ENCODE measurements at places on chromosomes 3 and 15.
A peak's percentile ranks its signal among the peaks of the same experiment; 100 is the strongest.

DNA sequence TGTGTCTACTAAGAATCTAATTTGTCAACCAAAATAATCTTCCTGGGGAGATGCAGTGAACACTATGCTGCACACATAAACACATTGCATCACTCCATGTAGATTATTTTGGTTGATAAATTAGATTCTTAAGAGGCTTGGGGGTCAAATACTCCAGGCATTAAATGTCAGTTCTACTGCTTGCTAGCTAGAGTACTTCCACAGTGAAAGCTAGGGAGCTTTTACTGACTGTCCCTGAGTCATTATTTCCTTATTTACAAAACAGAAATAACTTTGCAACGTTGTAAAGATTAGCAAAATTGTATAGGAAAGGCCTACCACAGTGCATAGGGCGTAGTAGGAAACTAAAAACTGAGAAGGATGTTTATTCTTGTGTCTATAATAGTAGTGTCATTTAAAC lies 12.9 kb upstream of the TMC3 start:
- no peak for DNase-seq
- no peak overlapping the region for H3K27ac ChIP-seq
- no peaks in the 10 kb centered on the region for H3K36me3 ChIP-seq
- no peaks in the 10 kb centered on the region for H3K27me3 ChIP-seq
- H3K4me3 ChIP-seq, result no peak overlapping the region
- H3K4me1 ChIP-seq, result no peaks in the 10 kb centered on the region

DNA sequence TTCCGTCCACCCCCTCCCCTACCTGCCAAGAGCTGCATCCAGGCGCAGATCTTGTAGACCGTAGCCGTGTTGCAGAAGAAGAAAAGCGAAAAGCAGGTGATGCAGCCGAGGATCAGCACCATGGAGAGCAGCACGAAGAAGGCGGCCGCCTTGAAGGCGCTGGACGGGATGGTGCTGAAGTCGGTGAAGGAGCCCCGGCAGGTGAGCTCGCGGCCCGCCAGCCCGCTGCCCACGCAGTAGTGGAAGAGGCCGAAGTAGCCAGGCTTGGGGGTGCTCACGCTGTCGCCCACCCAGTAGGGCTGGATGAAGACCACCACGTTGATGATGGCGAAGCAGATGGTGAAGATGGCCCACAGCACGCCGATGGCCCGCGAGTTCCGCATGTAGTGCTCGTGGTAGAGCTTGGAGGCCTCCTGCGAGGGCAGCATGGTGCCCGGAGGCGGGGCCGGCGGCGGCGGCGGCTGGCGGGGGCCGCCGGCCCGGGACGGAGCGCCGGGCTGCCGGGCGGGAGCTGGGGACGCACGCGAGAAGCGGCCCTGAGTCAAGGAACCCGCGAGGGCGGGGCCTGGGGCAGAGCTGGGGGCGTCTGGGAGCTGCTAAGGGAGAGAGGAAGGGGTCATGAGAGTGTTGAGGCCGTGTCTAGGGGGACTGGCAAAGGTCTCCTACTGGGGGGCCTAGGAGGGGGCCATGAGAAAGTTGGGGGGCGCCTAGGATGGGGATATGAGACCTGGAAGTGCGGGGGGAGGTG lies 1.2 kb downstream of the LHFPL4 start:
- peak; percentile 61 for DNase-seq
- no peaks in the 10 kb centered on the region for H3K4me1 ChIP-seq
- no peaks in the 10 kb centered on the region for H3K36me3 ChIP-seq

DNA sequence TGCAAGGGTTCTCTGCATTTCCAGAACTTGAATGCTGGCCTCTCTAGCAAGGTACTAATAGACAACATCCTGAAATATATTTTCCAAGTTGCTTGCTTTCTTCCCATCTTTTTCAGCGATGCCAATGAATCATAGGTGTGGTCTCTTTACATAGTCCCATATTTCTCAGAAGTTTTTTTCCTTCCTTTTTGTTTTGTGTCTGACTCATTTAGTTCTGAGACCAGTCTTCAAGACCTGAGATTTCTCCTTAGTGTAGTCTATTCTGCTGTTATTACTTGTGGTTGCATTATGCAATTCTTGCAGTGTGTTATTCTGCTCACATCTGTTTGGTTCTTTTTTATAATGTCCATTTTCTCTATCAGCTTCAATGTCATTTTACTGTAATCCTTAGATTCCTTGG lies 1265.0 kb upstream of the ALCAM start:
- H3K4me1 ChIP-seq, result no peaks in the 10 kb centered on the region
- no peak for DNase-seq
- H3K27ac ChIP-seq, result no peak overlapping the region
- H3K27me3 ChIP-seq, result no peaks in the 10 kb centered on the region
- no peak overlapping the region for H3K4me3 ChIP-seq

DNA sequence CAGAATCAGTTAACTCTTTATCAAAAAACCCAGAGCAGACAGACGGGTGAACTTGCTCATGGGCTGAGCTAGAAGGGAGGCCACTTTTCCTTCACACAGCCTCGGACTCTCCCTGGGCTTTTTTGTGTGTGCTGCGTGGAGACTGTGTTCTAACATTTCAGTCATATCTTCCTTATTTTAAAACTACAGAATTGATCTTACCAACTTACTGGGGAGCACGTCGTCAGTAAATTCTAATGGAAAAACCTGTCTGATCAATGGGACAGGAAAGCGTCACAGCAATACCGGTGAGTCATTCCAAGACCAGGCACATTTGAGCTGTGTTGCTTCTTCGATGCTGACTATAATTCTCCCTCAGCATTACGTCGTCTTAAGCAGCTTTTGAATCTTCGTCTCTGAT lies 145.1 kb downstream of the LPP start:
- no peak overlapping the region for H3K27ac ChIP-seq
- H3K27me3 ChIP-seq, result no peaks in the 10 kb centered on the region
- H3K36me3 ChIP-seq, result no peaks in the 10 kb centered on the region
- H3K4me3 ChIP-seq, result no peak overlapping the region
- H3K4me1 ChIP-seq, result peaks cover 58% of the 10 kb centered on the region
- no peak for DNase-seq

DNA sequence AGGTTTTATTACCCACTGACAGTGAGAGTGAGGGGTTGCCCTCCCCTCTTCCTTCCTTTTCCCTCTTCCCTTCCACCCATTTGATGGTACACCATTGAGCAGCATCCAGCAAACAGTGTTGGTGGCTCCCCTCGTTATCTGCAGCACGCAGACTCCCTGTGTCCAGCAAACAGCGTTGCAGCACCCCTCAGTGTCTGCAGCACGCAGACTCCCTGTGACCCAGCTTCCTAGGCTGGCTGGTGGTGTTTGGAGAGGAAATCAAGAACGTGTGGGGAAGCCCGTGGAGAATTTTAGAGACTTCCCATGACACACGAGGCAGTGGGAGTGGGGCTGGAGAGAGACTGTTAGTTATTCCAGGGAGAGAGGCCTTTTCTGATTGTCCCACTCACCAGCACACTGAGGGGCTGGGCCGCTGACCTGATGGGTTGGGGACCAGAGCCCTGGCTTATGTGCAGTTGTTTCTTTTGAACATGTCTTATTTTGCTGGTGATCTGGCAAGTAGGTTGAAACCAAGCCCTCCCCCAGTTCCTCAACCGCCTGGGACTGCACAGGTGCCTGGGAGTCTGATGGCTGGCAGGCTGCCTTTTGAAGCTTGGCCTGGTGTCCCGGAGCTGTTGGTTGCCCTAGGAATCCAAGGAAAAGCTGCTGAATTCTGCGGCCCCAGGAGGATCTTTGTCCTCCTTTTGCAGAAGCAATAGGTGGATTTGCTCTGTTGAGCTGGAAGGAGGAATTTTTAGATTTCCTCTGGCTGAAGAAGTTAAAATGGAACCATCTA lies 19.0 kb downstream of the APBA2 start:
- H3K4me3 ChIP-seq, result no peak overlapping the region
- no peaks in the 10 kb centered on the region for H3K36me3 ChIP-seq
- H3K4me1 ChIP-seq, result no peaks in the 10 kb centered on the region
- no peaks in the 10 kb centered on the region for H3K27me3 ChIP-seq
- DNase-seq, result no peak

GRCh38 chr3:77835921-77836320 lies 796.0 kb downstream of the ROBO2 start:
- H3K36me3 ChIP-seq, result no peaks in the 10 kb centered on the region
- H3K27me3 ChIP-seq, result no peaks in the 10 kb centered on the region
- no peak overlapping the region for H3K4me3 ChIP-seq

- no peak overlapping the region for H3K27ac ChIP-seq
- H3K36me3 ChIP-seq, result no peaks in the 10 kb centered on the region
- H3K4me1 ChIP-seq, result no peaks in the 10 kb centered on the region
- DNase-seq, result no peak
Observed at GRCh38 chr3:153897025-153897723, 224.0 kb upstream of the ARHGEF26 start.

GRCh38 chr3:171825222-171825828 lies 15.0 kb upstream of the PLD1 start:
- H3K36me3 ChIP-seq, result no peaks in the 10 kb centered on the region
- H3K4me1 ChIP-seq, result no peaks in the 10 kb centered on the region
- no peak overlapping the region for H3K27ac ChIP-seq
- H3K4me3 ChIP-seq, result no peak overlapping the region
- no peaks in the 10 kb centered on the region for H3K27me3 ChIP-seq
- no peak for DNase-seq

DNA sequence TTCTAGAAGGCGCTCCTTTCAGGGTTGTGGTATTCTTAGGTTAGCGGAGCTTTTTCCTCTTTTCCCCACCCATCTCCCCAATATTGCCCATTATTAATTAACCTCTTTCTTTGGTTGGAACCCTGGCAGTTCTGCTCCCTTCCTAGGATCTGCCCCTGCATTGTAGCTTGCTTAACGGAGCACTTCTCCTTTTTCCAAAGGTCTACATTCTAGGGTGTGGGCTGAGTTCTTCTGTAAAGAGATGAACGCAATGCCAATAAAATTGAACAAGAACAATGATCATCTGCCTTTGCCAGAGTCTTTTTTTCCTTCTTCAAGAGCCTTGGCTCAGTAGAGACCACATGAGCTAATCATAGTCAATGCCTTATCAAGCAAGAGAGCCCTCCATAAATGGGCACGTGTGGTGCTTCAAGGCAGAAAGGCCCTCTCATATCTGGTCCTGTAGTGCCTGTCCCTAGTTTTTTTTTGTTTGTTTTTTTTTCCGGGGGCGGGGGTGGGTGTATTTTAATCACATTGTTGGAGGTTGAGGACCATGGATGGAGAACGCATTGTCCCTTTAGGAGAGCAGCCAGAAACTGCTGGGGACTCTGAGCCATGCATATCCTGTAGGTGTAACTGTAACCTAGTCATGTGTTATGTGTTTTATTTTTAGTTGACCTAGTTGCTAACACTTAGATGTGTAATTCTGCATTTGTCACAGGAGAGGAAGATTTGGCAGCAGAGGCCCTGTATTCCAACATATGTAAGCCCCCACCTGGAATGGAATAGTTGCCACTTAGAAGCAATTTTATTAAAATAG lies 64.7 kb upstream of the ACAD9 start:
- H3K27ac ChIP-seq, result no peak overlapping the region
- no peak for DNase-seq
- no peaks in the 10 kb centered on the region for H3K27me3 ChIP-seq

Data from pancreas (tissue), 10 donors.